ENCODE measurements at places on chromosomes 1 and 21.

GRCh38 chr21:14074177-14074576 lies 136.6 kb downstream of the LIPI start:
- DNase-seq: no peak

DNA sequence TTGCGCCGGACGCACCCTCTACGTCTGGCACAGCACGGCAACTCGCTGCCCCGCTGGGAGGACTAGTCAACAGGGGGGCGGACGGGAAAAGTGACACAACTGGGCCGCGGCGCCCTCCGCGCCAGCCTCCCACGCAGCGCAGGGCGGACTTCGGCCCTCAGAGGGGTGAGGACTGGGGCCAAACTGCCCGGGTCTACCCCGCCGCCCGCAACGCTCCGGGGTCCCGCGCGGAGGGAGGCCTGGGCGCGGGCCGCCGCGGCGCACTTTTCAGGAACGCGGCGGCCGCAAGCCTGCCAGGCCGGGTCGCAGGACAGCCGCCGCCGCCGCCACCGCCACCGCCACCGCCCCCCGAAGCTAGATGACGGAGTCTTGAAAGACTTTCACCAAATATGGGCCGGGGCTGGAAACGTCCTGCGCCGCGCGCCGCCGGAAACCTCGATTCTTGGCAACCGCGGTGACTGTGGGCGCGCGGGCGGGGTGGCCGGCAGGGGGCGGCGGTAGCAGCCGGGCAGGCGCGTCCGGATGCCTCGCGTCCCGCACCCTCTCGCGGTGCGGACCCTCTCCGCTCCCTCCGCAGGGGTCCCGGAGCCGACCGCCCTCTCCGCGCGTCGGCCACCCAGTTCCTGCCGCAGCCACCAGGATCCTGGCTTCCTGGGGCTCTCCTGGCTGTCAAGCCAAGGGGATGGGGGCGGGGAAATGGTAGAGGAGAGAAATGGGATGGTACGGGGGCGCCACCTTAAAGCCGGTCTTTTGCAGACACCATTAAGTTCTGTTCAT lies 3.7 kb upstream of the CCN1 start:
- DNase-seq: peak; percentile 88

- DNase-seq: no peak
Measured at GRCh38 chr1:56547977-56548376, 31.4 kb downstream of the PLPP3 start.

DNA sequence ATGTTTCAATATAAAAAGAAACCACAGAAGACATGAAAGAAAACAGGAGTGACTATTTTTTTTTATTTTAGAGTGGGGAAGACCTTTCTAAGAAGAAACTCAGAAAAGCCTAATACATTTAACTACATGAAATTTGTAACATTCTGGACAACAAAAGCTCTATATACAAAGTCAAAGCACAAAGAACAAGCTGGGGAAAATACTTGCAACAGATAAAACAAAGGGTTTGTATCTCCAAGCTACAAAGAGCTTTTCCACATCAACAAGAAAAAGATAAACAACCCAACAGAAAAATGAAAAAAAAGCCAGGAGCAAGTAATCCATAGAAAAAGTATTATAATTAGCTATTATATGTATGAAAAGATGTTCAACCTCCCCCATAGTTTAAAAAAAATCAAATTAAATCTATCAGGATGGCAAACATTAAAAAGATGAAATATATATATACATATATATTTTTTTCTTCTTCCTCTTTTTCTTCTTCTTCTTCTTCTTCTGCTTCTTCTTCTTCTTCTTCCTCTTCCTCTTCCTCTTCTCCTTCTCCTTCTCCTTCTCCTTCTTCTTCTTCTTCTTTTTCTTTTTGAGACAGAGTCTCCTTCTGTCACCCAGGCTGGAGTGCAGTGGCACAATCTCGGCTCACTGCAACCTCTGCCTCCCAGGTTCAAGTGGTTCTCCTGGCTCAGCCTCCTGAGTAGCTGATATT lies 49.1 kb upstream of the EPS8L3 start:
- DNase-seq: no peak

- DNase-seq: peak; percentile 30
Measured at GRCh38 chr1:246218686-246219085, 288.4 kb downstream of the SMYD3 start.

GRCh38 chr1:34066981-34067603 lies 97.9 kb downstream of the CSMD2 start:
- DNase-seq: no peak

GRCh38 chr1:228321895-228322294 lies 84.7 kb downstream of the TRIM11 start:
- no peak for DNase-seq

DNA sequence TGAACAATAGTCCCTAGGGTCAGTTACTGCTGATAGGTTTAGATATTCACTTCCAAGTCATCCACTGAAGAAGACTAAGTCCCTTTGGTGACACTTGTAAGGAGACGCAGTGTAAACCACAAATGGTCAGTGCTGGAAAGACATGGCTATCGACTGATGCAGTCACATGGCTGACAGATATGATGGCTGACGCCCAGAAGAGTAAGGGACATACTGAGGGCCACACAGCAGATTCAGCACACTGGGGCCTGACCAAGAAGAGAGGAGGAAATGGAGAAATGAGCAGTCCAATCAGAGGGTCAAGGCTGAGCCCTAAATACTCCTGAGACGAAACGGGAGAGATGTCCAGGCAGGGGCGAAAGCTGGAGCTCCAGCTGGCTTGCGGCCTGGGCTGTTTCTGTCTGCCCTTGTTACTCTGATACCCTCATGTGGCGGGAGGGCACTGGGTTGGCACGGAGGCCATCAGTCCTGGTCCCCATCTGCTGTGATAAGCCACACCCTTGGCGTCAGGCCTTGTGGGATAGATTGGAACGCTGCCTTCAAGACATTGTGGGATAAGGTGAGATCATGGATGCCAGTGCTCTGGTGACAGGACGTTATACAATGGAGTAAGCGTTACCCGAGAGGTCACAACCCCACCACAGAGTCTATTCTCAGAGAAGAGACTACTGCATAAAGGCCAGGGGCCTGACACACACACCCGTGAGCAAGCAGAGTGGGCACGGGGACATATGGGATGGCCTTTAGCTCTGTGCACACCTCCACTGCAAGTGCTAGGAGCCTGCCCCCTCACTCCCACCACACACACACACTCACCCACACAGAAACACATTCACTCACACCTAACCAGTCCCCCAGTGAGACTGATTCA lies 158.4 kb downstream of the TRABD2B start:
- no peak for DNase-seq
